AG20443 (cell line): ENCODE measurements at places on chromosomes 1 and 21.
A peak's percentile ranks its signal among the peaks of the same experiment; 100 is the strongest.

- no peak for DNase-seq
These were observed 38.3 kb downstream of the PRDM15 start for GRCh38 chr21:41840880-41841279.

GRCh38 chr1:29197590-29197924, 15.9 kb upstream of the SRSF4 start:
- DNase-seq, result peak; percentile 43

GRCh38 chr1:230090194-230090711, 23.2 kb downstream of the GALNT2 start:
- DNase-seq, result peak; percentile 64

DNA sequence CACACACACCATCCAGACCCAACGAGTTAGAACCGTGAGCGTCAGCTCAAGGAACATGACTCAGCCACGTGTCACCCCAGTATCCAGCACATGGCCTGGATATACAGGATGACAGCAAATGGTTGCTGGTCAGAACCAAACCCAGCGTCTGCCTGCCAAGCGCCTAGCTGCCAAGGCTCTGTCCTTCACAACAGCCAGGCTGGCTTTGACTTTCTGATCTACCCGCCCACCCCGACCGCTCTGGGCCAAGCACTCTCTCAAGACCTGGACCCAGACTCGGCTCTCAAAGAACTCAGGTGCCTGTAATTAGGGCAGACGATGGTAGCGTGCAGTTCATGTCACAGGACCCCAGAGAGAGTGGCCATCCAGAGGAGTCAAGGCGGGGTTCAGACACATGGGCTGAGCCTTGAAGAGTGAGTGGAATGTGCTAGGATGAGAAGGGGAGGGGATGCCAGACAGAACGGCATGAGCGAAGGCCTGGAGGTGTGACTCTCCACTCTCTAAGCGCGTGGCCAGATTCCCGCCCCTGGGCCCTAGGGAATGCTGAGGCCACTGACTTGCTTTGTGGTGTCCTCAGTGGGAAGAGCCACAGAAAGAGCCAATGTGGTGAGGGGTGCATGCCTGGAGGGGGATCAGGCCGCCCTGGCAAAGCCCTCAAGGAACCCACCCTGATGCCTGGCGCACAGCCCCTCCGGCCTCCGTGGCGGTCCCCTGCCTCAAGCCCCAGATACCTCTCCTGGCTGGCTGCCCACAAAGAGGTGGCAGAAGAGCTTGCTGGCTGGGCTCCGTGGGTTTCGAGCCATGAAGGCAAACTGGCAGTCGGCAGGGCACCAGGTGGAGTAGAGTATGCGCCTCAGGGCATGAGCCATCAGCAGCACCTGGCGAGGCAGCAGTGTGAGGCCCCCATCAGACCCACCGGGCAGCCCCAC, 7.0 kb downstream of the SH2D5 start:
- no peak for DNase-seq

GRCh38 chr1:204915861-204916495, 45.3 kb downstream of the NFASC start:
- DNase-seq, result no peak

- DNase-seq, result no peak
These were observed 34.9 kb downstream of the GPR3 start for GRCh38 chr1:27427329-27427728.

GRCh38 chr1:184805667-184806295, 51.1 kb upstream of the EDEM3 start:
- peak; percentile 90 for DNase-seq

- no peak for DNase-seq
These were observed 8.5 kb upstream of the S100B start for GRCh38 chr21:46613391-46613790.

DNA sequence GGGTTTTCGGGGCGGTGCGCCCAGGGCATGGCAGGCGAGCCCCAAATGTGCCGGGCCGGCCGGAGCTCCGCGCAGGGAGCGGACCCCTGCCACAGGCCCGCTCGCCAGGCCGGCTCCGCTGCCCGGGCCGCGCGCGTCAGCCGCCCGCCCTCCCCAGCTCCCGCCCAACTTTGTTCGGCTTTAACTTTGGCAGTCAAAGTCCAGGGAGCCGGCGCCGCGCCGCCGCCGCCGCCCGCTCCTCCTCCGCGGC, 488 bp downstream of the SLC35D1 start:
- peak; percentile 85 for DNase-seq

GRCh38 chr21:15414057-15414456, 315.7 kb upstream of the USP25 start:
- no peak for DNase-seq

DNA sequence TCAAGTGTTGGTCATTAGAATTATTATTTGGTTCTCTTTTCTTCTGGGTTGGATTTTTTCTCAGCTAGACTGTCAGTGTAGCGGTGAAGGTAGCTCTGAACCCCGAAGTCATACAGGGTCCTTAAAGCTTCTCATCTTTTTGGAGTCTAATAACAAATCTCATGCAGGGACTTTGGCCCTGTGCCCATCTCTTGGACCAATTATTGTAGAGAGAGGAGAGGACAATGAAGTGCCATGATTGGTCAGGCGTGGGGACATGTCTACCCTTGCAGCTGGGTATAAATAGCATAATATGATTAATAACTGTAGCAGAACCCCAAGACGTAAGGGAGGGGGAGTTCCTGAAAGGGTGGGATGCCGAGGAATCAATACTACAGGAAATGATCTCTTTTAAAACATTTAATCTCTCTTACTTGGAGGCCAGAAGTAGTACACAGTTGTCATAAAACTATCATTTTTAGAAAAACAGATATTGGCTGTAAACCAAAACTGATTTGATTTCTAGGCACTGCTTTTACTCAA, 8.8 kb downstream of the MAGI3 start:
- no peak for DNase-seq

DNA sequence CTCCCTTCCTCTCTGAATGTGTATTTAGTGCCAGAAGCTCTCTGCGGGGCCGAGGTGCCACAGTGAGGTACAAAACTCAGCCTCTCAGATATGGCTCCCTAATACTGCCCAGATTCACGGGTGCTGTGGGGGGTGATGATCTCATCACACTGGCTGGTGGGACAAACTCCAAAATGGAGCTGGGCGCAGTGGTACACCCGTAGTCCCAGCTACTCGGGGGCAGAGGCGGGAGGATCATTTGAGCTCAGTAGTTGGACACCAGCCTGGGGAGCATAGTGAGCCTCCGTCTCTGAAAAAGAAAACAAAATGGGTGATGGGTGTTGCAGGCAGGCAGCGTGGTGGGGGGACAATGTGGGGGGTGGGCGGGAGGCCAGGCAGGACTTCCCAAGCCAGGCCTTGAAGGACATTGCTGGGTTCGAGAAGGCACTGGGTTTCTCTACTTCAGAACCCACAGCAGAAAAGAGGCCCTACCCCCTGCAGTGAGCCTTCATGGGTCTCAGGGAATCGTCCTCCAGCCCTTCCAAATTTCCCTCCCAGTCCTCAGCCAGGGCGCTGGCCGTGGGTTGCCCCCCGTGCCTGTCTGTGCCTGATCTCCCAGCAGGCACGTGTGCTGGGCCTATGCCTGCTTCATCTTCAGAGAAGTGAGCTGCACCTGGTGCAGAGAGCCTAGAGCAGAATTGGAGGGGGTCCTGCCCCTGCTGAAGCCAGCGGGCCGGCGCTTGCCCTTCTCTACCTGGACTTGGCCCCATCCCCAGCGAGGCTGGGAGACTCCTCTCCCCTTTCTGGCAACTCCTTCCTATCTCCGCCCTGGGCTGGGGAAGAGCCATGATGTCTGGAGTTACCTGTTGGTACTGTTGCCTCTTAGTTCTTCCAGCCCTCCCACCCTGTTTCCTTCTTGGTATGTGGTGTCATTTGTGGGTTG, 14.0 kb downstream of the H6PD start:
- DNase-seq, result no peak

- no peak for DNase-seq
These were observed 2.8 kb downstream of the LAPTM5 start for GRCh38 chr1:30754684-30755171.

- no peak for DNase-seq
These were observed 72.9 kb downstream of the KCNN3 start for GRCh38 chr1:154797175-154797574.

DNA sequence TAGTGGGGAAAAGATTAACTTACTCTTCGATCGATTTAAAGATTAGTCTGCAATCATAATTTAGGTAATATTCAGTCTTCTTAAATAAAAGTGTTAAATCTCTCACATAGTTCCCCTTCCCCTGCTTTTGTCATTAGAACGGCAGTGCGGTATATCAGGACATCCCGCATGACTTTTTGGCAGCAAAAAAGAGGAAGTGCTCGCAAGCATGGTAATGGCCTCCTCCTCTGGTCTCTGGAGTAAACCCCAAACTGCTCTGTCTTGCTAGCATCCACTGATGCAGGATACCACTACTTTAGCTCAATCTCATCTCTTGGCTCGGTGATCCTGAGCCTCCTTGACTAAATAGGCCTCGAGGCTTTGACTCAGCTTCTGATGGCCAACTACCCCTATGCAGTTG, 78.7 kb upstream of the VAV3 start:
- no peak for DNase-seq

DNA sequence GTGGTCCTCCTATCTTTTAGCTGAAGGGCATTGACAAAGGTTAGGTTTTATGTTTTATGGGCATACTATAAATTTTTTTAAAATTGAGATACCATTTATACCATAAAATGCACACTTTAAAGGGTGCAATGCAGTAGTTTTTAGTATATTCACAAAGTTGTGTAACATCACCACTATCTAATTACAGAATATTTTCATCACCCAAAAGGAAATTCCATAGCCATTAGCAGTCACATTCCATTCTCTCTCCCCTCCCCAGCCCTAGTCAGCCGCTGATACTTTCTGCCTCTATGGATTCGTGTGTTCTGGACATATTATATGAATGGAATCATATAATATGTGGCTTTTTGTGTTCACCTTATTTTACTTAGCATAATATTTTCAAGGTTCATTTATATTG, 135.8 kb upstream of the B3GALT2 start:
- DNase-seq, result peak; percentile 62

- peak; percentile 60 for DNase-seq
These were observed 254.8 kb upstream of the VAMP3 start for GRCh38 chr1:7516341-7516740.

GRCh38 chr1:201430776-201431175, 9.2 kb upstream of the TNNI1 start:
- DNase-seq, result no peak

DNA sequence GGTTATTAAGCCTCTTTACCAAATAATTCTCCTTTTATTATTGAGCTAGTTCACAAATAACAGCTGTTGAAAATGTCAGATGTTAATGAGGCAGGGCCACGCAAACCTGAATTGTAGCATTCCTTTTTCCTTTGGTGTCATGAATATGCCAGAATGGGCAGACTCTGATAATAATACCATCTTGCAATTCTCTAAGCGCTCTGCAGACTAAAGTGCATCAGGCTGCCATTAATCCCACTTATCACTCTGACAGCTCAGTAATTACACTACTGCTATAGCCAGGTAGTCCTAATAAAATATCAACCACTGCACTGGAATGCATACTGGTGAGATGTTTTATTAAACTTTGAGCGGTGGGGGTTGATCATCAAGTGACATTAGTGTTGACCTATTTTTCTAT, 177.7 kb downstream of the DPYD start:
- no peak for DNase-seq

GRCh38 chr21:38343691-38344090, 86.9 kb downstream of the KCNJ15 start:
- DNase-seq, result peak; percentile 47

- DNase-seq, result no peak
These were observed 151.8 kb downstream of the CAMTA1 start for GRCh38 chr1:6937048-6937447.

DNA sequence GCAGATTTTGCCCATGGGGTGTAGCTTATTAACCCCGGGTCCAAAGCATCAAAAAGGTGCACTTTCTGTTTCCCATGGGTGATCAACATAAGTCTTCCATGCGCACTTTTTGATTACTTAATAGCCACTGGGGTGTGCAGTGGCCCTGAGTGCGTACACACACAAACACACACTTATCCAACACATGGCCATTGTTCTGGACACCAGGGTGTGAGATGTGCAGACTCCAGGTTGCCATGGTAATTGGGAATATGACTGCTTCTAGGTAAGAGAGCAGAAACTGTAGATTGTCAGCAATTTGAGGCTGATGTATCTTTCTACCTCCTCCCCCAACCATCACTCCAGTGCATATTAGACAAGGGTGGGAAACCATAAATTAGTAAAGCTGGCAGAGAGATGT, 68.8 kb downstream of the MAB21L3 start:
- DNase-seq, result no peak

- no peak for DNase-seq
These were observed 79.0 kb upstream of the HMGB4 start for GRCh38 chr1:33784876-33785275.

GRCh38 chr1:47568763-47569162, 130.9 kb downstream of the FOXD2 start:
- no peak for DNase-seq

GRCh38 chr1:209455145-209455544, 128.4 kb upstream of the CAMK1G start:
- no peak for DNase-seq

DNA sequence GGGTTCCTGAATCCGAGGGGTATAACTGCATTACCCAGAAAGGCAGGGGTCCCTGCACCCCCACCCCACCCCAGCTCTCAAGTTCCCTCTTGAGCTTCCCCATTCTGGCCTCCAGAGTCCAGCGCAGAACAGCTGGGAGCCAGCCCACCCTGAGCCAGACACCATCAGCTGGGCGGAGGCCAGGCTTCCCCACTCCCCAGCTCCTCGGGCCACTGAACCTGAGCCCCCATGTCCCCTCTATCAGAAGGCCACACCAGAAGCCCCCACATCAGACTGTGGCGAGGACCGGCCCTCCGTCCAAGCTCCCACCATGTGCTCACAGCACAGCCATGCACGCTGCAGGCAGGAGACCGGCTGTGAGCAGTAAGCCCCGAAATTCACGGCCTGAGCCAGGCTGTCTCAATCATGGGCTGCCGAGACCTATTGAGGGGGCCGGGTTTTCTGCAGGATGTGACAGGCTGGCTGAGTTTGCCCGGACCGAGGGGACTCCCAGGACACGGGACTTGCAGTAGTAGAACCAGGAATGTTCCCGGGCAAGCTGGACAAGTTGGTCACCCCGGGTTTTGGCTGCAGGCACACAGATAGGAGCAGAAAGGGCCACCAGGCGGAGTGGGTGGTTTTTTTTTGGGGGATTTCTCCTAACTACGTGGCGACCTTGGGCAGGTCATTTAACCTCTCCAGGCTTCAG, 25.5 kb upstream of the TNFRSF1B start:
- no peak for DNase-seq

GRCh38 chr21:26147535-26147934, 23.0 kb downstream of the APP start:
- DNase-seq, result no peak

DNA sequence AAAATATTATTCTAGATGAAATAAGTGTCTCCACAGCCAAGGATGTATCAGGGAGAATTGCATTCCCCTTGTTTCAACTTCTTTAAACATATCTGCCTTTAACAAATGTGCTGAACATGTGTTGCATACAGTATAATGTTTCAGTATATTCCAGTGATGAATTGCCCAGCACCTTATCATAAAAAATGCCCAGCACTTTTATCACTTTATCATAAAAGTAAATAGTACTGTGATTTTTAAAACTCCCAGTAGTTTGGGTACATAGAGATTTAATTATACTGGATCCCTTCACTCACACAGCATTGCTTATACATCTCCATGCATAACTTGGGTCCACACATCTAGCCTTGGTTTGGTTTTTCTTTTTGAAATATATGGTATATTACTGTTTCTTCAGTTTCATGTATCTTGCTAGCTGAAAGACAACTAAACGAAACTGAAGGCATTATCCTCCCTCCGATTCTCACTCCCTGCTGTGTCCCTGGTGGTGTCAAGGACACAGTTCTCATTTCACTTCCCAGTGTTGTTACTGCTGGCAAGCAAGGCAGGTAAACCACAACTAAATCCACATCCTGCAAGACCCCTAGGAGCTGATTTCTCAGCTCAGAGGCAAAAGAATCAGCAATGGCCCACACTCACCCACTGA, 118.2 kb upstream of the SLC44A3 start:
- DNase-seq, result no peak
